Fibroblast of lung (primary cell): ENCODE measurements at places on chromosomes 5 and 9. TPM values are rescaled to one million over a fixed set of nuclear protein-coding genes. Genes with fewer than 3 reads are reported as not detected.

DNA sequence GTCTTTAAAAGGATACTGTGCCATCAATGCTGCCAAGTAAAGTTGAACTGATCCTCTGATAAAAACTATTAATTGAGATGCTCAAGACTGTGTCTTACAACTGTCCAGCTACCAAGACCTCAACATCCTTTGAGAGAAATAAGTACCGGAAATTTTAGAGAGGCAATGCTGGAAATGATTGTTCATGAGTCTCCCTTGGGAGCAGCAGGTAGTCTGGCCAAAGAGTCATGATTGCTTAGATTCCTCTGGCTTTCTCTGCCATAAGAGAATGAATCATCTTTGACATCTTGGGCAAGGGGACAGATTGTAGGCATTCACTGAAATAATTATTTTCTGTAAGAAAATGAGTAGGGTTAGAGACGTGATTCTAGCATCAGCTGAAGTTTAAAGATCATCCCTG, 466.6 kb upstream of the DAB2 start:
- H3K27ac ChIP-seq = no peak overlapping the region
- no peaks in the 10 kb centered on the region for H3K36me3 ChIP-seq
- no peaks in the 10 kb centered on the region for H3K4me1 ChIP-seq
- H3K4me3 ChIP-seq = no peak overlapping the region
- no peaks in the 10 kb centered on the region for H3K27me3 ChIP-seq

- H3K4me3 ChIP-seq = no peak overlapping the region
- H3K27ac ChIP-seq = no peak overlapping the region
- H3K4me1 ChIP-seq = no peaks in the 10 kb centered on the region
- DNase-seq = no peak
- no peaks in the 10 kb centered on the region for H3K27me3 ChIP-seq
- no peaks in the 10 kb centered on the region for H3K36me3 ChIP-seq
These were observed 5.2 kb upstream of the IFNA17 start for GRCh38 chr9:21233258-21233657.

Gene CKMT2
- 8.0 and 19.3 TPM in 2 replicates for total RNA-seq

Gene NFX1
- 21.3 and 30.2 TPM in 2 replicates for total RNA-seq

DNA sequence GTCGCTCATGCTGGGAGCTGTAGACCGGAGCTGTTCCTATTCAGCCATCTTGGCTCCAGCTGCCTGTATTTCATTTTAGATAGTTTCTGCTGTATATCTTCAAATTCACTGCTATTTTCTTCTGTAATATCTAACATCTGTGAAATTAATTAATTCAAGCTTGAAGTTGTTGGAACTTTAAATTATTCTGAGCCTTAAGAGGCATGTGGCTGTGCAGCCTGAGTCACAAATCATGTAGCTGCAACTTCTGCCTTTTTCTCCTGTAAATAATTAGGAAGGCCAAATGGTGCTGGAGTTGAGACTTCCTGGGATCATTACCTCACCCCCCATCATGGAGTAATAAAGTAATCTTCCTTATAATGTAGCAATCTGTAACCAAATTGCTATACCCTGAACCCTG, 183.3 kb upstream of the PCSK5 start:
- DNase-seq = no peak
- no peaks in the 10 kb centered on the region for H3K27me3 ChIP-seq
- no peak overlapping the region for H3K27ac ChIP-seq

DNA sequence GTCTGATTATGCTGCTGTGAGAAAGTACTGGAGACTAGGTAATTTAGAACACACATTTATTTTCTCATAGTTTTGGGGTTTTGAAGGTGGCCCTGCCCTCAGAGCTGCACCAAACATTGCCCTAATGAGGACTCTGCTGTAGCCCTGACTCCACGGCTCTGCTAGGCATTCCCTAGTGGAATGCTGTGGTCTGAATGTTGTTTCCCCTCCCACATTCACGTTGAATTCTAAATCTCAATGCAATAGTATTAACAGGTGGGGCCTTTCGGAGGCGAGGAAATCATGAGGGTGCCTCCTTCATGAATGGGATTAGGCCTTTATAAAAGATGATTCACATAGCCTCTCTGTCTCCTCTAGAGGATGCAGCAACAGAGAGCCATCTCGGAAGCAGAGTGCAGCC, 25.7 kb downstream of the GADD45G start:
- no peaks in the 10 kb centered on the region for H3K36me3 ChIP-seq
- no peak overlapping the region for H3K4me3 ChIP-seq
- no peak for DNase-seq

GRCh38 chr5:172524573-172525021, 70.3 kb upstream of the SH3PXD2B start:
- H3K27ac ChIP-seq = no peak overlapping the region
- H3K36me3 ChIP-seq = no peaks in the 10 kb centered on the region
- DNase-seq = no peak
- no peaks in the 10 kb centered on the region for H3K4me1 ChIP-seq
- peaks cover 4% of the 10 kb centered on the region for H3K27me3 ChIP-seq

GRCh38 chr9:93096131-93096802, at the start of gene CARD19:
Gene CARD19 (plus strand): TSS chr9:93096217. CDS start chr9:93096346, 129 bp downstream.
- peaks cover 1% of the 10 kb centered on the region for H3K36me3 ChIP-seq
- peak within 1 kb of the TSS; percentile 81 for H3K4me3 ChIP-seq
- no peaks in the 10 kb centered on the region for H3K27me3 ChIP-seq
- peak within 1 kb of the TSS; percentile 83 for H3K27ac ChIP-seq

- no peak overlapping the region for H3K4me3 ChIP-seq
- H3K4me1 ChIP-seq = peaks cover 16% of the 10 kb centered on the region
- DNase-seq = no peak
- no peaks in the 10 kb centered on the region for H3K36me3 ChIP-seq
- no peak overlapping the region for H3K27ac ChIP-seq
These were observed 139.7 kb upstream of the RUSC2 start for GRCh38 chr9:35350212-35350611.

- no peaks in the 10 kb centered on the region for H3K36me3 ChIP-seq
- peaks cover 3% of the 10 kb centered on the region for H3K27me3 ChIP-seq
- H3K4me3 ChIP-seq = no peak within 1 kb of the TSS
- DNase-seq = peak; percentile 67
- no peaks in the 10 kb centered on the region for H3K4me1 ChIP-seq
- H3K27ac ChIP-seq = no peak within 1 kb of the TSS
These were observed at the start of gene FRMD3 for GRCh38 chr9:83538172-83538889. Gene FRMD3 (minus strand): TSS chr9:83538401. CDS start chr9:83538231, 170 bp downstream.

GRCh38 chr9:93451849-93452709, 594 bp downstream of the FAM120A start:
- H3K36me3 ChIP-seq = peaks cover 5% of the 10 kb centered on the region
- H3K27me3 ChIP-seq = no peaks in the 10 kb centered on the region
- H3K4me3 ChIP-seq = peak overlapping the region; percentile 95
- H3K4me1 ChIP-seq = peaks cover 8% of the 10 kb centered on the region
- peak overlapping the region; percentile 66 for H3K27ac ChIP-seq

Gene CARD6
- total RNA-seq = 12.7 and 14.4 TPM in 2 replicates

DNA sequence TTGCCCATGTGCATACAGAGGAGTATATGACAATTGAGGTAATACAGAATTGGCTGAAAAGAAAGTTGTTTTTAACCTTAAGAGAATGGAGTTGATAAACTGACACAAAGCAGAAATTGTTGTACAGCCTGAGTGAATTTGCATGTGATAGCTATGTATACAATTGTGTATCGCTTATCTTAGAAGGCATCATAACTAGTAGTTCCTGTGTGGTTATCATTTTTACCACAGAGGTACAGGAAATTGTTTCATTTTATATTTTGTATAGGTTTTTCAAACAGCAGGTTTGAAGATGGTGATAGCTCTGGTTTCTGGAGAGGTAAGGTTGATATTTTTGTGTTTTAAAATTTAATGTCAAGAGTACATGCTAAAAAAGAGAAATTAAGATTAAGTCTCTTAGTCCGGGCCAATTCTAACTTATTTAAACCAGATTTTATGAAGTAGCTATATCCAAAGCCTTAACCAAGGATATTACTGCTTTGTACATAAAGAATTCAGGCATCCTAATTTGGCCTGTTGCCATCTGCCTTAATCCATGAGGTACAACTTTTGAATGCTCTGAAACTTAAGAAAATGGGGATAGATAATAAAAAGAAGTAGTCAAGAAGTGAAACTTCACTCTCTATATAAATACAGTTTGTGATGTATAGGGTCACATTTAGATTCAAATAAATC, 26.0 kb downstream of the DDX4 start:
- H3K36me3 ChIP-seq = no peaks in the 10 kb centered on the region
- H3K4me3 ChIP-seq = no peak overlapping the region
- no peak overlapping the region for H3K27ac ChIP-seq

DNA sequence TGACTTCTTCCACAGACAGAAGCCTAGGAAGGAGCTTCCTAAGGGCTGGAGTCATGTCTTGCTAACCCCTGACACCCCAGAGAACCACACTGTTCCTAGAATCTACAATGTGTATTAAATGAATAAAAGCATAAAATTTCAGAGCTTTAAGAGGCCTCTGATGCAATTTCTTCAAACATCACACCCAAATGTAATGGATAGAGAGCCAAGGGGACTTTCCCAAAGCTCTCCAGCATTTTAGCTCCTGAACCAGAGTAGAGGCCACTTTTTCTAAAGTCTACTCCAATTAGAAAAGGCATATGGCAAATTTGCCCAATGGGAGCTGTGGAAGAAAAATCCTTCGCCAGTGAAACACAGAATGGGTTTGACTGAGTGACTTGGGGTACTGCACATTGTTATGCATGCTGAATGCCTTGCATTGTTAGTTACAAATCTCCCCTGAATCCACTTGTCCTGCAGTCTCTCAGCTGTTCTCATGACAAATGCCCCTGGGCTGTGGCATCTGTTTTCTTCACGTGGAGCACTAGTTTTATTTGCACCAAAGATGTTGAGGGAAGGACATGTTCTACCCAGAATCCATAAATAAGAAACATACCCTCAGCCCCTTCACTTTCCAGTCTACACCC, 334.0 kb downstream of the ASTN2 start:
- no peaks in the 10 kb centered on the region for H3K36me3 ChIP-seq
- no peaks in the 10 kb centered on the region for H3K4me1 ChIP-seq
- H3K4me3 ChIP-seq = no peak overlapping the region
- no peak for DNase-seq
- H3K27ac ChIP-seq = no peak overlapping the region

- peaks cover 2% of the 10 kb centered on the region for H3K4me1 ChIP-seq
- H3K4me3 ChIP-seq = peak overlapping the region; percentile 97
- no peak overlapping the region for H3K27ac ChIP-seq
- no peak for DNase-seq
- H3K27me3 ChIP-seq = no peaks in the 10 kb centered on the region
These were observed 1.7 kb downstream of the DNAJC25 start for GRCh38 chr9:111632695-111633388.

Gene SMIM33
- not detected in 2 replicates for total RNA-seq

Gene TMC1
- 0.33 TPM in 1 of 2 replicates, not detected in the other for total RNA-seq

DNA sequence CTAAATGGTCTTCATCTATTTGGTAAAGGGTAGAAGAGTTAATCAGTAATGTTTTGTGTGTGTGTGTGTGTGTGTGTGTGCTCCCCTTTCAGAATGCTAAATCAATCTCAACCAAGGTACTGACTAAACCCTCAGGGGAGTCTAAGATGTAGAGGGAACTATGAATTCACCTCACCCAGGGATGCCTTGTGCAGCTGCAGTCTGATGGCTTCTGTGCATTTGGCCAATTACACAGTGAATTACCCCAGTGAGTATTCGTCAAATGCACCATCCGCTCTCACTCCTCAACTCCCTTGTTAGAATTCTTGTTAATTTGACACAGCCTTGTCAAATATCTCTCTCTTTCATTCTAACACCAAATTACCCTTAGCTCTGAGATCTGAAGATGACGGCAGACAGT, 234.6 kb downstream of the GABRB2 start:
- no peak overlapping the region for H3K4me3 ChIP-seq
- H3K36me3 ChIP-seq = no peaks in the 10 kb centered on the region
- no peaks in the 10 kb centered on the region for H3K27me3 ChIP-seq
- H3K27ac ChIP-seq = no peak overlapping the region
- no peak for DNase-seq
- no peaks in the 10 kb centered on the region for H3K4me1 ChIP-seq

DNA sequence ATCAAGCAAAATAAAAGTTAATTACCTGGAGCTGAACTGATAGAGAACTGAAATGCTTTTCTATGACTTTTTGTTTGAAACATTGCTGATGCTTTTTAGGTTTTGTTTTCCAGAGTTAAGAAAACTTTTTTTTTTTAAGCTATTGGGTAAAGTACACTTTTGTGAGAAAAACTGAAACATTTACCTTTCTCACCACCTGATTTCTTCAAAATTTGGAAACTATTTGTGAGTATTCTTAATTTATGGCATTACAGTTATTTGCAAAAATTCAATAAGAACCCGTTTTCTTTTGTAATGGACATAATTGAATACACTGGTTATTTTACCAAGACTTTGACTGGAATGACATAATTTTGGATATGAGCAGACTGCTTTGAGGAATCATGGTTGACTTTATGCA, 6.6 kb downstream of the C9orf153 start:
- DNase-seq = no peak
- H3K36me3 ChIP-seq = no peaks in the 10 kb centered on the region
- no peaks in the 10 kb centered on the region for H3K27me3 ChIP-seq
- H3K27ac ChIP-seq = no peak overlapping the region

DNA sequence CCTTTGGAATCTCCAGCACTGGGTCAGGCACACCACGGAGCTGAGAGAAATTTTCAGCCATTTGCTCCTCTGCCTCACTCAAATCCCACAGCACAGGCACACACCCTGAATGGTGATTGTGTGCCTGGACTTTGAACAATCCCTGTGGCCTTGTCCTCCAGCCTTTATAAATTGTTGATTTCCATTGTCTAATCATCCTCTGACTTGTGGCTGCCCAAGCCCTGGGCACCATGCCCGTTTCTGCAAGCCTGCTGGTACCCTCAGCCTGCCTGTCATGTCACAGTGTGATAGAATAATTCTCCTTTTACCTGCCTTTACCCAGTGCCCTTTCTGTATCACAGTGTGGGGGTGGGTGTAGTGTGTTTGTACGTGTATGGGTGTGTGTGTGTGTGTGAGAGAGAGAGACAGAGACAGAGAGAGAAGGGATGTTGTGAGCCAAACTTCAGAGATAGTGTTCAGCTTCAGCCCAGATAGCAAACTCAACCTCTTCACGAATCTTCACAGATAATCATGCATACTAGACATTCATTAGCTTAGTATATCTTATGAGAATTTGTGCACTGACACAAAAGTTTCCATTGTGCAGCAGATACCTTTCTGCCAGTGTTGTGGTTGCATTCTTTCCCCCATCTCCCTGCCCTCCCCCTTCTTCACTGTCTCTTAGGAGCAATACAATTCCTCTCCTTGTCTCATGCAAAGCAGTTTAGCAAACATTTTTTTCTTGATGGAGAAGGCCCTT, 27.8 kb upstream of the SLC44A1 start:
- no peaks in the 10 kb centered on the region for H3K36me3 ChIP-seq
- no peak overlapping the region for H3K27ac ChIP-seq
- no peak overlapping the region for H3K4me3 ChIP-seq

Gene FOXB2
- not detected in 2 replicates for total RNA-seq

GRCh38 chr5:14266171-14266570, 123.0 kb downstream of the TRIO start:
- DNase-seq = peak; percentile 49
- H3K27ac ChIP-seq = peak overlapping the region; percentile 66
- peaks cover 51% of the 10 kb centered on the region for H3K4me1 ChIP-seq
- no peak overlapping the region for H3K4me3 ChIP-seq
- H3K27me3 ChIP-seq = no peaks in the 10 kb centered on the region

- H3K27ac ChIP-seq = no peak overlapping the region
- no peak overlapping the region for H3K4me3 ChIP-seq
- H3K36me3 ChIP-seq = no peaks in the 10 kb centered on the region
These were observed 21.6 kb upstream of the TMEM245 start for GRCh38 chr9:109141375-109141774.
